ENCODE measurements at places on chromosomes 1 and 21. TPM values are rescaled to one million over a fixed set of nuclear protein-coding genes. Genes with fewer than 3 reads are reported as not detected.

- DNase-seq, result no peak
Measured at GRCh38 chr21:44761747-44762208, 39.8 kb downstream of the UBE2G2 start.

GRCh38 chr1:239537795-239538194 is 151.4 kb downstream of the CHRM3 start:
- no peak for DNase-seq

DNA sequence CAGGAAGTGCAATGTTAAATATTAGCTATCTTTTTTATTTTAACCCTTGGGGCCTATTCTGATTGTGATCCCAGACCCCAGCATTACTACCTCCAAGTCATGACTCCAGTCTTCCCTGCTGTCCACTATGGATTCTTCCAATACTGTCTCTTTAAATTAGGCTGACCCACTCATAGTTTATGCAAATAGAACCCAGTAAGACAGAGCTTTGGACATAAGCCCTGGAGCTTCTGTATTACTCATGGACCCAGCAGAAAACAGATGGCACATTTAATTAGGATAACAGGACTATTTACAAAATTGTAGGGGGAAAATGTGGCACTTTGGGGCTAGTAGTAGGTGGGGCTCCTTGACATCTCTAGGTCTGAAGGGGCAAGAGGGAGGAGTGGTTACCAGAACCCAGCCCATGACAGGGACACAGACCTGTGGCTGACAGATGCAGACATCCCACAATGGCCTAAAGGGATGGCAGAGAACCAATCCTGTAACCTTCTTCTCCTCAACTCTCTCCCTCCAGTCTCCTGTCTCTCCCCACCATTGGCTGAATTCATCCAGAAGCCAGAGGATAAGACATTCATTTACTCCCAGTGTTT is 233.5 kb downstream of the OMA1 start:
- no peak for DNase-seq

DNA sequence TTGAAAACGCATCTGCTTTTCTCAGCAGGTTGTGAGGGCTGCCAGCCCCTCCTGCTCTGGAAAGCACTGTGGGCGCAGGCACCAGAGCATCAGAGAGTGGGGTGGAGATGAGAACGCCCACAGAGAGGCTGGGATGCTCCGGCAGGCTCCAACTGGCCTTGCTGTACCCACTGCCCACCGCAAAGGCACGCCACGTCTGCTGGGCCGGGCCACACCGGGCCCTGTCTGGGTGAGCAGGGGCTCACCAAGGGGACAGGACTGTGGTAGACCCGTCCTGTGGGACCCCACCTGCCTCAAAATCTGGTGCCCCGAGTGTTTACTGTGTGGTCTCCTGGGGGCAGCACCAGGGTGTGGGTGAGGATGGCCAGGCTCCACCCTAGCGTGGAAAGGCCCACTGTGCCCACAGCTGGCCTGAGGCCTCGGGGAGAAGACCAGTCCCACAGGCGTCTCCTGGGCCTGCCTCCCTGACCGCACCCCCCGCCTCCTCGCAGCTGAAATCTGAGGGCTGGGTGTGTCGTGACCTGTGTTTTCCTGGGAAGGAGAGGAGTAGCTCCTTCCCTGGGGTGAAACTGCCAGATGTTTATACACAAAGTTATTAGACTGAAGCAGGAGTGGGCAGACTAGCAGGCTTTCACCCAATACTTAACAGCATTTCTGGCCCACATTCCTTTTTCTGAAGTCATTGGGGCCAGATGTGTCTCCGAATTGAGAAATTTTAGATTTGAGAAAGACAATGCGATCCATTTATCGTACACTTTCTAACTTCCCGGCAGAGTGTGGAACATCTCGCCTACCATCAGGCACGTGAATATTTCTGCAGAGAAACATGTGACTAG is 53.8 kb downstream of the STUM start:
- peak; percentile 73 for DNase-seq

DNA sequence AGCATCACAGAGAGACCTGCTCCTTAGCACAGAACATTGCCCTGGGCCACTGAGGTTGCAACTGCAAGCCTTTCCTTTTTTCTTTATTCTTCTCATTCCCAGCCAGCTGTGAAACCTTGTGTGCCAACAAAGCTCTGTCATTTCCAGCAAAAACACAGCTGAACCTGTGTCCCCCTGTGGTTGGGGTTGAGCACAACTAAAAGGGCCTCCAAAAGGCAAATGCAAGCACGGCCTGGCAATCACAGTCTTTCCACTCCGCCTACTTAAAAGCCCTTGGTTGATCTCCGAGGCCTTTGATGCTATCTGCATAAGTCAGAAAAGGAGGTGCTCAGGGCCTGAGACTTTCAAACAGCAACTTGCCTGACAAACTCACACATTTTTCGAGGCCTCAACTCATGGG is 32.7 kb downstream of the SUSD4 start:
- no peak for DNase-seq

DNA sequence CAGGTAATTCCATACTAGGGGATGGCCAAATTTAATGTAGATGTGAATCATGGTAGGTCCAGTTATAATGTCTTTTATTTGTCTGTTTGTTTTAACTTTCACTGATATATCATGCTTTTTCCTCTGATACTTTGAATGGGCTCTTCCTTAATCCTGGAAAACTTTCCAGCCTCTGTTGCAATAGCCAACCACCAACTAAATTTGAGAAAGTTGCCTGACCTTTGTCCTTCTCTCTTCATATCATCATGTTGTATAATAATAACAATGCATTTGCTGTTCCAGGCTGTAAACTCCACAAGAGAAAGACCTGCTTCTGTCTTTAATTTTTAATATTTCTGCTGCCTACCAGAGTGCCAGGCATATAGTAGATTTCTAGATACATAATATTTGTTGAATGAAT is 146.1 kb downstream of the HMCN1 start:
- no peak for DNase-seq

GRCh38 chr1:20358761-20359263 is 68.1 kb downstream of the VWA5B1 start:
- no peak for DNase-seq

- DNase-seq, result no peak
Measured at GRCh38 chr1:39835935-39836594, 47.2 kb downstream of the TRIT1 start.

DNA sequence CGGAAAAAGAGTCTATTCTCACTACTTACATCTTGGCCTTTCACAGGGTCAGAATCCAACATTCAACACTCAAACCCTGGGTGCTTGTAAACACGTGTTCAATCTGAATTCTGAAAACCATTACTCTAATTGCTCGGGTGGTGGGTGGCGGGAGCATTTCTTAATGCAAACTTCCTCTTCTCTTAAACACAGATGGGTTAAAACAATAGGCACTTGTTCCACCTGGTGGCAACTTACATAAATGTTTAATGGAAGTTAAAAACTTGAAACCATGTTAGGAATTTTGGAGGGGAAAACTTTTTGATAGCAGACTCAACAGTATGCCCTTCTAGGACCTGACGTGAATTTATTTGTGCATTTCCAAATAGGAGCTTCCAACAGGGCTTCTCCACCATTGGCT is 23.4 kb upstream of the TDRD10 start:
- DNase-seq, result no peak

- no peak for DNase-seq
Measured at GRCh38 chr1:151953409-151954094, 40.1 kb downstream of the S100A10 start.

DNA sequence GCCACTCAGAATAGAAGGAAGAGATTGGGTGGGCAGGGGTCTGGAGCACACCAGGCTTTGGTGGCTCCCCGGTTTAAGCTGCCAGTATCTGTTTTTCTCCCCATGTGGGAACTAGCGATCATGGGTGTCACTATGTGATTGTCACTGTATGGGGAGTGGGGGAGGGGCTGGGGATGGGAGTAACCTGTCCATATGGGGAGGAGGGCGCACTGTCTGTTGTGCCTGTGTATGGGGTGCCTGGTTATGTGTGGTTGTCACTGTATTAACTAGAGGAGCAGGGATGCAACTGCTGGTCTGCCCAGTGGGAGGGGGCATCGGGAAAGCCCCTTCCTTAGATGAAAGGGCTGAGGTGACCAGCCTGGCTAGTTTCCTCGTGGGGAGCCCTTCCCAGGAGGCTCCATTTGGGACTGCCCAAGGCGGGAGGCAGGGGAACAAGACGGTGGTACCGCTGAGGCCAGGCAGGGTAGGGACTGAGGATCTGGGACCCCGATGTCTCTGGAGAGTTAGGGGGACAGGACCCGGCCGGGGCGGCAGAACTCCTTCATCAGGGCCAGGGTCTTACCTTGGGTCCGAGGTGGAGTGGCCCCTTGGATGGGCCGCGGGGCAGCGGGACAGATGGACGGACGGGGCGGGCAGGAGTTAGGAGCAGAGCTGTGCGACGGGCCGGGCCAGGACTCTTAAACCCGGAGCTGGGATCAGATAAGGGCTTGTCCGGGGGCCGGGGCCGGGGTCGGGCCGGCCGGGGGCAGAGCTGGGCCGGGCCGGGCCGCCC is at the start of gene KCNJ10:
KCNJ10 (minus strand) TSS at position 701 of the 772 bp plus-strand sequence. CDS start 27,628 bp downstream, outside the sequence.
- DNase-seq, result no peak

KIF21B gene
- total RNA-seq, result 2.2 TPM
